ENCODE measurements at places on chromosomes 5 and 9.
A peak's percentile ranks its signal among the peaks of the same experiment; 100 is the strongest.

DNA sequence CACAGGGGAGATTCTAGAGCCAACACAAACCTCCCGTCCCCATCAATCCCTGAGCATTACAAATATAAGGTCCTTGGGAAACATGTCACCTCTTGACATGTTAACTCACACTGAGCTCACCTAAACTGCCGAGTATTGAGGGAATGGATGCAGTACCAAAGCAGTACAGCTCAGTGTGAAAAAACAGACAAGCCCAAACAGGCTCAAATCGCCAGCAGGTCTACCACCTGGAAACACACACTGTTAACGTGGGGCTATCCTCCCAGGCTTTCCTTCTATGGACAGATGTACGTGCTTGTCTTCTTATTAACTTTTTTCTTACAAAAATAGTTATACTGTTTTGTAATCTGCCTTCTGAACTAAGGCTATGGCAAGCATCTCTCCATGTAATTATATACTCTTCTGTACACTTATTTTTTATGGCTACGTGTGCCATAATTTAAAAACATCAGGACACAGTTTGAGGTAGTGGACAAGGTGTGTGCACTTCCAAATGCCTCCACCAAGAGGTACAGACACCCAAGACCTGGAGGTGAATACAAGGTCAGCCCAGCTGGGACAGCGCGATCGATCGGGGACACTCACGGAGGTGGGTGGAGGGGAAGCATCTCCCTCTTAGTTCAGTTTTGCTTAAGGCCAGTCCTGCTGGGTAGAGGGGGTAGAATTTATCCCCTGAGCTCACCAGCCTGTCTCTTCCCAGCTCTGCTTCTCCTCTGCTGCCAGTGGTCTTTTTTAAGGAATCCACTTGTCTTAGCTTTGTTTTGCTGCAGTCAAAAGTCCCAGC is 76.5 kb downstream of the DAP start:
- DNase-seq: no peak

- no peak for DNase-seq
These were observed 257.8 kb upstream of the TUSC1 start for GRCh38 chr9:25936031-25936430.

GRCh38 chr5:1950708-1951103 is 68.0 kb upstream of the IRX4 start:
- no peak for DNase-seq

- no peak for DNase-seq
These were observed 87.2 kb downstream of the ARHGAP26 start for GRCh38 chr5:142857405-142857804.

DNA sequence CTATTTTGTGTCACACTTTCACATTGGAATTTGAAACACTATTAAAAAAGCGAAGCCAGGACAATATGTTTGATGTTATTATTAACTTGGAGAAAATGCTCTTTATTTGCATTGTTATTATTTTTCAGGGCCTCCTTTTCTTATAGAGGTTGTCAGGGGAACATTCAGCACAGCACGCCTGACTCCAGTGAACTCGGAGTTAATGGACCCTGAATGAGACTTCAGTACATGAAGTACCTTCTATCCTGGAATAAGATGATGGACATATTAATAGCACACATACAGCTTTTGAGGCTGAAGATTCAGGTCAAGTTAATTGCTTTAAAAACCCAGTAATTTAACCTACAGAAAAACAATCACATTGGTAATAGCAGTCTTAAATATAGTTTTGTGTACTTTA is 652.9 kb downstream of the SEMA5A start:
- DNase-seq: no peak

GRCh38 chr5:178234750-178235587 is 2.4 kb upstream of the PHYKPL start:
- DNase-seq: peak; percentile 50

DNA sequence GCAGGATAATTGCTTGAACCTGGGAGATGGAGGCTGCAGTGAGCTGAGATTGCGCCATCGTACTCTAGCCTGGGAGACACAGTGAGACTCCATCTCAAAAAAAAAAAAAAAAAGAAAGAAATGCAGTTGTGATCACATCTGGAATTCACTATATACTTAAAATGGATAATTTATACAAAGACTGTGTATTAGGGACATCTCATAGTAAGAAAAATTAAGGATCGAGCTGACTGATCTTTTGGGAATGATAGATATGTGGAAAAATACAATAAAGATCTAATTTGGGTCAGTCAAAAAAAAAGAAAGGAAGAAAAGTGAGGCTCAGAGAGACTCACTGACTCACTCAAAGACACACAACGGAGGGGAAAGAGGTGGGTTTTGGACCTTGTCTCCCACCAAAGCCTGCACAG is 73.2 kb upstream of the STXBP1 start:
- no peak for DNase-seq

- no peak for DNase-seq
These were observed 58.4 kb upstream of the RUSC2 start for GRCh38 chr9:35431467-35431866.

GRCh38 chr5:173329491-173330337 is 1.5 kb upstream of the STC2 start:
- DNase-seq: no peak

DNA sequence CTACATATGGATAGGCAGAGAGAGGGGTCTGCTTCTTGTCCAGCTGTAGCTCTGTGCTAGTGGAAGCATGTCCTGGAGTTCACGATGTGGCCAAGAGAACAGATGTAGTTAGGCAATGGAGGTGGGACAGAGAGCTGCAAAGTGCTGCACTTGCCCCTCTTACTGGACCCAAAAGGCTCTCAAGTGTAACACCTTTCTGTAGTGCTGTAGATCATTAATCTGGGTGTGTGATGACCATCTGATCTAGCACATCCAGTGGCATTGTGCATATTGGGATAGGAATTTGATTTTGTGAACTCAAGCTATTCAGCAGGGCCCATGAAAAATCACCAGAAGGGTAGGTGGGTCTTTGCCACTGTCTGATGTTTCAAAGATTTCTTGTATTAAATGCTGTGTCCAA is 151.4 kb downstream of the KDM4C start:
- DNase-seq: no peak

DNA sequence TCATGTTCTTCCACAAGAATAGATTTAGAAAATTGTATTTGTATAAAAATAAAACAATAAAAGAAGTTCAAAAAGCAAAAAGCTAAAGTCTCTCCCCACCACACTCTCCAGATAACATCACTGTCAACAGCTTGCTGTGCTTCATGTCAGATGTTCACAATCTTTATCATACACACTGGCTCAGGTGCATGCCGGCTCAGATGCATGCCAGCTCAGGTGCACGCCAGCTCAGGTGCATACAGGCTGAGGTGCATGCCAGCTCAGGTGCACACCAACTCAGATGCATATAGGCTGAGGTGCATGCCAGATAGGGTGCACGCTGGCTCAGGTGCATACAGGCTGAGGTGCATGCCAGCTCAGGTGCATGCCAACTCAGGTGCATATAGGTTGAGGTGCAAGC is 26.5 kb downstream of the SEMA4D start:
- no peak for DNase-seq

DNA sequence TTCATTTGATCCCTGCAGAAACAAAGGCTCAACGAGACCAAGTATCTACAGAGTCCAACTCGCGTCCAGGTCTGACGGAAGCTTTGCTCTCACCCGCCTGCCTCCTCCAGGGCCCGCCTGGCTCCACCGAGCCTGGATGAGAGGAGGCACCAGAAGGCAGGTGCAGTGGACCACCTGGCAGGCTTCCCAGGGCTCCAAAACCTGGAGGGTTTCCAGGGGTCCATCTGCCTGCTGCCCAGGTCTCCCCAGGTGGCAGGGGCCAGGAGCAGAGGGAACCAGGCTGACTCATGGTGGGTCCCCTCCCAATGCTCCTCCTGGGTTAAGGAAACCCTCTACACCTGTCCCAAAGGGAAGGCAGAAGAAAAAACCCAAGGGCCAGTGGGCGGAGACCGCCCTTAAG is 59.5 kb downstream of the VAV2 start:
- DNase-seq: no peak

DNA sequence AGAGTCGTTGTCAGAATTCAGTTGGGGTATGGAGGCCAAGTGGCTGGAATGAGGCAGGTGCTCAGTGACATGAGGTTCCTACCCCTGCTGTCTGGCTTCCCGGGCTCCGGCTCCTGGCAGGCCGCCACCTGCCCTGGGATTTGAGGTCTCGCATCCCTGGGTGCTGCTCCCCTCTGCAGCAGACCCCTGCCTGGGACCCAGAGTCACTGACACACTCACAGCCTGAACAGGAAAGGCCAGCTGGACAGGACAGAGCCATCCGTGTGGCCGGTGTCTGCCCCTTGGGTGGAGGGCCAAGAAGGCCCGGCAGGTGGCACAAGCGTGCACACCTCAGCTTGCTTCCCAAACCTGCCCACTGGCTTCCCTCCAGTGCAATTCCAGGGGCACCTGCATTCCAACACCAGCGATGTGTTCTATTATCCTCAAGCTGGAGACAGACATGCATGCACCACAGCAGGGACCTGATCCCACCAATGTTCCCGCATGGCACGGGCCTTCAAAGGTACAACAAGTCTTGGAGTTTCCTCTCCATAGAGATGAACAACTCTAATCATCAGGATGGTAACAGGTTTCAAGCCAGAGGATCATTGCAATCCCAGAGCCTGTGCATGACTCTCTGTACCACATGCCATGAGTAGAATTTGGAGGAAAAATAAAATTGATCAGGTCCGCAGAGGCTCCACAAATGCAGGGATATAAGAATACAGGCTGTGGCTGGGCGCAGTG is 45.6 kb upstream of the RNF130 start:
- peak; percentile 70 for DNase-seq

DNA sequence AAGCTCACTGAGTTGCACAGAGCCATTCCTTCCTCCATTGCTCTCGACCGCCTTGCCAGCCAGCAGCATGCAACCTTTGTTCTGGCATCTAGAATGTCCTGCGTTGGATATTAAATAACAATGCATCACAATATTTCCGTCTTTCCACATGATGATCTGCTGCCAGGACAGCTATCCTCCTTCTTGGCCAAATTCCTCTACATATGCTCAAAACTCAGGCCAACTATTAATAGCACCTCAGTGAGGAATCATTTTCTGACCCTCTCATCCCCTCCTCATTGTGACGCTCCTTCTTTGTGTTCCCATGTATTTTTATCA is 128.6 kb downstream of the MYO10 start:
- DNase-seq: peak; percentile 20

GRCh38 chr9:128933731-128934130 is 12.9 kb downstream of the PHYHD1 start:
- no peak for DNase-seq

GRCh38 chr5:172284611-172284980 is 1.0 kb upstream of the UBTD2 start:
- DNase-seq: no peak

GRCh38 chr5:160263326-160263855 is 34.1 kb downstream of the FABP6 start:
- no peak for DNase-seq

GRCh38 chr5:80249901-80250300 is 5.9 kb downstream of the SERINC5 start:
- no peak for DNase-seq

Data from cerebellum (tissue), 4 donors.